ENCODE measurements at places on chromosomes 11 and 22.

GRCh38 chr11:19060629-19061028 lies at the start of gene MRGPRX2:
Gene MRGPRX2, minus strand, starts transcription at chr11:19060717. Its CDS starts 4,315 bp downstream, at chr11:19056402.
- peaks cover 15% of the 10 kb centered on the region for H3K27me3 ChIP-seq
- H3K27ac ChIP-seq, result no peak within 1 kb of the TSS
- no peak for DNase-seq
- no peak within 1 kb of the TSS for H3K4me3 ChIP-seq

DNA sequence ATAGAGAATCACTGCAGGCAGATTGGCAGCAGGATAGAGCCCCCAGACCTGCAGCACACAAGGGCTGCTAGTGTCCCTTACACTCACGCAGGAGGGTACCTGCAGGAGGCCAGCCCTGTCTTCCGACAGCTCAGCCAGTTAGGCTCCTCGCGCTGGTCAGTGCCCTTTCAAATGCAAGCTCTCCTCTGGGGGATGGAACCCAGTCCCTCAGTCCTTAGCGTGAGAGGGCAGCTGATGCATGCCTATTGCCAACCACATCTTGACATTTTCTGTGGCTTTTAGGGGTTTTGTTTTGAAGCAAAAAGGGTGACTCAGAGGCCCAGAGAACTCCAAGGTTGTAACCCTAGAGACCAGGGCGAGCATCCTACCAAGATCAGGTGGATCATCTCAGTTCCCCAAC lies 40.0 kb downstream of the WNT11 start:
- H3K27ac ChIP-seq, result no peak overlapping the region
- H3K4me1 ChIP-seq, result peaks cover 2% of the 10 kb centered on the region
- H3K36me3 ChIP-seq, result no peaks in the 10 kb centered on the region
- H3K4me3 ChIP-seq, result no peak overlapping the region

DNA sequence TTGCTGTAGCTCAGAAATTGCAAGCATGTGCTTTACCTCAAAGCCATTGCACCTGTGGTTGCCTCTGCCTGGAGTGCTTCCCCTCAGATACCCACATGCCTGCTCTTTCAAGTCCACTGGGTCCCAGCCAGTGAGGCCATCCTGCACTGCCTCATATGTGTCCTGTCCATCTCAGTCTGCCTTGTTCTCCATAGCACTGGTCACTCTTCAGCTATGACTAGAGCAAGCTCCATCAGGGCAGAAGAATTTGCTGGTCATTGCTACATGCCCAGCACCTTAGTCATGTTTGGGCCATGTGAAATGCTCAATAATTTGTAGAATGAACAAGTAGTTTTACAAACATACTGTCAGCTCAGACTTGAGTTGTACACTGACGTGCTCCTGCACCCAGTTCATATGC lies 64.4 kb upstream of the HORMAD2 start:
- no peaks in the 10 kb centered on the region for H3K27me3 ChIP-seq
- H3K27ac ChIP-seq, result no peak overlapping the region
- H3K4me3 ChIP-seq, result no peak overlapping the region
- DNase-seq, result no peak
- peaks cover 49% of the 10 kb centered on the region for H3K36me3 ChIP-seq

- DNase-seq, result no peak
- no peaks in the 10 kb centered on the region for H3K27me3 ChIP-seq
- peaks cover 50% of the 10 kb centered on the region for H3K4me1 ChIP-seq
- peak overlapping the region; percentile 97 for H3K27ac ChIP-seq
- peaks cover 20% of the 10 kb centered on the region for H3K36me3 ChIP-seq
- H3K4me3 ChIP-seq, result peak overlapping the region; percentile 99
These were observed 728 bp downstream of the TBC1D22A start for GRCh38 chr22:46763051-46763705.

- DNase-seq, result no peak
- H3K27ac ChIP-seq, result no peak overlapping the region
- H3K36me3 ChIP-seq, result peaks cover 35% of the 10 kb centered on the region
- H3K4me3 ChIP-seq, result no peak overlapping the region
- no peaks in the 10 kb centered on the region for H3K27me3 ChIP-seq
These were observed 5.2 kb downstream of the PPP2R1B start for GRCh38 chr11:111761036-111761435.

All from memory B cell (primary cell).